Cortex of kidney (tissue), 1 donor: ENCODE measurements at places on chromosomes 16 and 17.

GRCh38 chr17:72613806-72614292 is 478.6 kb downstream of the SLC39A11 start:
- no peak for DNase-seq

DNA sequence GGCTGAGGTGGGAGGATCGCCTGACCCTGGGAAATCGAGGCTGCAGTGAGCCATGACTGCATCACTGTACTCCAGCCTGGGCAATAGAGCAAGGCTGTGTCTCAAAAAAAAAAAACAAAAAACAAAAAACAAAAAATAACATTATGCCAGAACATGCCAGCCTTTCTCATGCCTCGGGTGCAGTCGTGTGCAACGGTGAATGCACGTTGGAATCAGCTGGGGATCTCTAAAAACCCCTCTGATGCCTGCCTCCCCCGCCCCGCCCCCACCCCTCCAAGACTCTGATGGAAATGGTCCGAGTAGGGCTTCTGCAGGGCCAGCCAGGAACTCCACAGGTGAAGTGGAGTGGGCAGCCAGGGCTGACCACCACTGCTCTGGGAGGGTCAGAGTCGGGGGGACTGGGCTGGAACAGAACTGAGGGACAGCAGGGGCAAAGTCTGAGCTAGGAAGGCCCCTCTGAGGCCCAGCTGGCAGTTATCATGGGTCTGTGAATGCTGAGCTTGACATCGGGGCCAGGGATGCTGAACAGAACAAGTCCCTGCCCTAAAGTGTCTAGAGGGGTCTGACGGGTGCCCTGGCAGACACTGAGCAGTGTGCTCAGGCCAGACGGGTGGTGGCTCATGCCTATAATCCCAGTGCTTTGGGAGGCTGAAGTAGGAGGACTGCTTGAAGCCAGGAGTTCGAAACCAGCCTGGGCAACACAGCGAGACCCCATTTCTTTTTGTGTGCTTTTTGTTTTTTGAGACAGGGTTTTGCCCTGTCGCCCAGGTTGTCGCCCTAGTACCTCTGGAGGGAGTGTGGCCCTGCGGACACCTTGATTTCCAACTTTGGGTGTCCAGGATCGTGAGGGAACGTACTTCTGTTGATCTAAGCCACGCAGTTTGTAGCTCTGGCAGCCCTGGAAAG is 193.4 kb upstream of the GSE1 start:
- no peak for DNase-seq

- no peak for DNase-seq
Measured at GRCh38 chr16:84606081-84606875, 11.6 kb downstream of the COTL1 start.

GRCh38 chr16:53495325-53495724 is 7.7 kb downstream of the AKTIP start:
- no peak for DNase-seq

DNA sequence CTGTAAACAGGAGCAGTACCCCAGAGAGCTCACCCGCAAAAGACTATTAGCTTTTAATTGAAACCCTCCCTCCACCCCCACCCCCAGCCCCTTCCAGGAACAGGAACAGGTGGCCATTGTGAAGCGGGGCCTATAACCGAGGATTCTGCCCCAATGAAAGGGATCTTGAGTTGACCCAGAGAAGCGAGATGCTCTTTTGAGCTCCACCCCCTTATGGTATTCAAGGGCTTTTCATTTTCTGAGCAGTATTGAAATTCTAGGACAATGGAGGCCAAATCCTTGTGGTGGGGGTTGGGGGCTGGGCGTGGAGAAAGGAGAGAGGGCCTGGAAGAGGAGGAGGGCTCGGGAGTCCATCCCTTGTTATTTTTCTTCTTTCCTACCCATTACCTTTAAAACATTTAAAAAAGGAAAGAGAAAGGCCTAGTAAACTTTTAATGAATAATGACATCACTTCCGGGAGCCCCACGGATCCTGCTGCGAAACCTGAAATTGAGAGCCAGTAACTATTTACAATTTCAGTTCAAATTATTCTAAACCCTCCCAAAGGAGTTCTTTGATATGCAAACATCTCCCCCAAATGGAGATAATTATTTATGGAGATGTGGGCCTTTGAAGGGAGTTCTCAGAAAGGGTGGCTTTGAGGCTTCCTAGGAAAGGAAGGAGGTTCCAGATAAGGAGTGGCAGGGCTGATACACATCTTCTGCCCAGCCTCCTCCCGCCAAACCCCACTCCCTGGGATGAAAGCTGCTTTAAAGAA is 30.5 kb downstream of the HS3ST3B1 start:
- DNase-seq: no peak

DNA sequence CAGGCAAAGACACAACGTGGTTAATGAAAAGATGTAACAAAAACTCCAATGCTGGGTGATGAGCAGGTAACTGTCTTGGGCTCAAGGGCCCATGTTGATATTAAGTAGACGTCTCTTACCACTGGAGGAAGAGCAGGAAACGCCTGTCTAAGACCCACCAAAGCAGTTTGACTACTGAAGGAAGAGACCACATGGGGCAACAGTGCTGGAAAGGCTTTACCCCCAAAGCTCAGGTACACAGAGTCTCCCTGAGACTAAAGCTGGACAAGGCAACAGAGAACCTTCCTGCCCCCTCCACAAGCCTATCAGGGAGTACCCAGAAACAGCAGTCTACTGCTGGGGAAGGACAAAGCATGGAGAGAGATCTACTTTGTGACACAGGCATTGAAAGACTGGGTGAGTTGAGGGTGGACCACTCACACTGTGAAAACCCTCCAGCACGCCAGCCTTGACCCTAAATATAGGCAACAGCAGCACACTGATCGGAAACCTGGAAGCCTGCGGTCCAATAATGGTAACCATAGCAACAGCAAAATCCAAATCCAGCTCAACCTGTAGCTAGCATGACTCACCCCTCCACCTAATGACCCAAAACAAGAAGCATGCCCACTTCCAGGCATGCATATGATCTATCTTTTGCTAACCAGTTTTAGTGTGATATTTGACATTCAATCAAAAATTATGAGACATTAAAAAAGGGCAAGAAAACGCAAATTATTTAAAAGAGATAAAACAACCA is 270.5 kb upstream of the SDK2 start:
- no peak for DNase-seq

DNA sequence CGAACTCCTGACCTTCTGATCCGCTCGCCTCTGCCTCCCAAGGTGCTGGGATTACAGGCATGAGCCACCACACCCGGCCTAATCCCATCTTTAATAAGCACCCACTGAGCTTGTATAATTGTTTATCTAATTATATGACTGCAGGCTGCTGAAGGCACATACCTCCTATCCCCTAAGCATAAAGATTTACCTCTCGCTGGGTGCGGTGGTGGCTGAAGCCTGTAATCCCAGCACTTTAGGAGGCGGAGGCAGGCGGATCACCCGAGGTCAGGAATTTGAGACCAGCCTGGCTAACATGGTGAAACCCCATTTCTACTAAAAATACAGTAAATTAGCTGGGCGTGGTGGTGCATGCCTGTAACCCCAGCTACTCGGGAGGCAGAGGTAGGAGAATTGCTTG is 20.1 kb upstream of the YWHAE start:
- no peak for DNase-seq

DNA sequence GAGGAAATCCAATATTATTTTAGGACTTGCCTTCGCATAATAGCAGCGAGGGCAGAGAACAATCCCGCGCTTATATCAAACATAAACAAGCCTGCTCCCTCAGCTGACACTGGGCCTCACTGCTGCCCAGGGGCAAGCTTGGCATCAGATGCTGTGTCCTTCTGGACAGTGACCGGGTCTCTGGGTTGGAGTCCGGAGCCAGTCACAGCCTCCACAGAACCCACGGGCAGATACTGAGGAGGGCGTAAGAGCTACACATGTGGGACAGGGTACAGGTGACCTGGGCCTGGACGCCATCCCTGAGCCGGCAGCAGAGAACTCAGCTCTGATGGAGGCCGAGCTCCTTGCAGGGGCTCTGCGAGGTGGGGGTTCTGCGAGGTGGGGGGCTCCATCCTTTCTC is 14.7 kb upstream of the ZNF469 start:
- no peak for DNase-seq

- no peak for DNase-seq
Measured at GRCh38 chr17:80761110-80761871, 216.7 kb downstream of the RPTOR start.

GRCh38 chr17:17822189-17822588 is 14.6 kb downstream of the SREBF1 start:
- no peak for DNase-seq

GRCh38 chr16:54647725-54648221 is 282.9 kb upstream of the IRX5 start:
- no peak for DNase-seq

DNA sequence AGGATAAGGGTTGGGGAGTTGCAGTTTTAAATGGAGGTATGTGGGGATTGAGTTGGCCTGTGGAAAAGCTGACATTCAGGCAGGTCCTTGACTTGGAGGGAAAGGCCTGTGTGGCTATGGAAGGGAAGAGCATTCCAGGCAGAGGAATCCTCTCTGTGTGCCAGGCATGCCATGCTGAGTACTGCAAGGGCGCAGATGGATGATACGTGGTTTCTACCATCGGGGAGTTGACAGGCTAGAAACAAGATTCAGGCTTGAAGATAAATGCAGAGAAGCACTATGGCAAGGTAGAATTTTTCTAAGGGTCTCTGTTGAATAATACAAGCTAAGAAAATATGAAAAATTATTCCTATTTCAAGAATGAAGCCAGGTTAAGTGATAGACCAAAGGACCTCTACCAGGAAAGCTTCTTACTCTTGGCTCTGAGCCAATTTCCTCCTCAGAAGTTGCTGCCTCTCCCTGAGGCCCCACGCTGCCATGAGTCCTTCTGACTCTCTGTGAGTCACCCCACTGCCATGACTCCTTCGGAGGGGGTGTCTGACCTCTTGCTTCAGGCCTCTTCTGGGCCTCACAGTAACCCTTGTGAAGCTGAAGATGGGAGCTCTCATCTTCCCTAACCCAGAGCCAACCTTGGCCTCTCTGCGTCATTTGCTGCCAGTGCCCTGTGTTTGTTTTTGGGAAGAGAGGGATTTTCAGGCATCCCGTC is 75.8 kb downstream of the WNT3 start:
- no peak for DNase-seq

DNA sequence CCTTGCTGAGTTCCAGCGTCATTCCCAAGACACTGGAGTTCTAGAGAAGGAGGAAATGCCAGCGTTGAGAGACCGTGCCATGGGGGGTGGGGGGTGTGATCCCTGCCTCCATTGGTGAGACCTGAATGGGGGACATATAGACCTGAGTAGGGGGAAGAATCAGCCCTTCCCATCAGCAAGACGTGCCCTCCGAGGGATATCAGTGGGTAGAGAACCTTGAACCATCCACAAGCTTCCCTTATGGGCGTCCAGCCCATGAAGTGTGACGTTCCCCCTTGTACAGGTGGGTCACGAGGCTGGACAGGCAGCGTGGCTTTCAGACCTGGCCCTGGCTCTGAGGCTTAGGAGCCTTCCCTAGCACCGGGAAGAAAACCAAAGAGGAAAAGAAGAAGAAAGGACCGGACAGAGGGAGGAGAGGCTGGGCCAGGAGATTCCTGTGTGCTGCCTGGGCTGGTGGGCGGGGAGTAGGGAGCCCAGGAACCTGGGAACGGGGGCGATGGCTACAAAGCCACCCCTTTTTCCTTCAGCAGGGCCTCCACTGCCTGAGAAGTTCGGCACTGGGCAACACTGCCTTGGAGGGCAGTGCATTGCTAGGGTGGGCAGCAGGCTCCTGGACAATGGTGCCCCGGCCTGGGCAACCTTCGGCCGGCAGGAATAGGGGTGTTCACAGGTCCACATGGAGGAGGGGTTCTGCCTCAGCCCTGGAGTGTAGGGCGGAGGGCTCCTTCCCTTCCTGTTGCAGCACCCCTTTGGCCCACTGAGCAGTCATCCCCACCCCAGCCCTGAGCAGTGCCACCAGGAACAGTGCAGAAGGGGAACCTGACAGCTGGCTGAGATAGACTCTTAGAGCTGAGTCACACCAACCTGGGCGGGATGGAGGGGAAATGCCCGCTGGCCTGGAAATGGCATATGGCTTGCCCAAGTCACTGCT is 7.2 kb downstream of the RAB11FIP4 start:
- DNase-seq: no peak

DNA sequence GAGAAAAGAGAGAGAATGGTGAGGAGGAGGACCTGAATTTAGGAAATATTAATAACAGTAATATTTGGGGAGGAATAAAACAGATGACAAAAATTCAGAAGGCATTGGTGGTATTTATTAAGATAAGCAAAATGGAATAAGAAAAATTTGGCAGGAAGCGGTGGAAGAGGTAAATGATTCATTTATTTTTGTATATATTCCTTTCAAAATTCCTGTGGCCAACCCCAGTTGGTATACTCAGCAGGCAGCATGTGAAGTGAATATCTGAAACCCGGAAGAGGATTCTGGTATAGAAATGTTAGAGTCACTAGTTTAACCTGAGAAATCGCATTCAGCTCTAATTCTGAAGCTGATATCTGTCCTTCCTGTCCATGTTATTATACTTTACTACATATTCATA is 792.0 kb downstream of the KCNJ2 start:
- no peak for DNase-seq

GRCh38 chr16:50302472-50303005 is 36.2 kb downstream of the ADCY7 start:
- DNase-seq: no peak

DNA sequence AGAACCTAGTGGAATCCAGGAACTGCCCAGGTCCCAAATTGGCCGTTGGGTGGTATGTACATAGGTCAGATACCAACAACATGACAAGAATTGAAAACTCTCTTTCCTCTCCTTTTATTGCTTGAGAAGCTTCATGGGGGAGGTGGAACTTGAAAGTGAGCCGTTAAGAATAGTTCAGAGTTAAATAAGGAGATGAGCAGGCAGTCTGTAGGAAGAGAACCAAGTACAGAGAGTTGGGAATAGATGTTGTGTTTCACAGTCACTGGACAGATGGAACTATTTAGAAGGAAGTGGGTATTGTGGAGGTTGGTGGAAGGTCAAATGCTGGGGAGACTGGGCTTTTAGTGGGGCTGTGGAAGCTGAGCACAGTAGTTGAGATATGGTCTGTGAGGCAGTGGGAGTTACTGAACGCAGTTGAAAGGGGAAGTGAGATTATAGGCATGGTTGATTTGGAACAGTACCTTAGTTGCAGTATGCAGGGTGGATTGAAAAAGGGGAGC is 26.4 kb downstream of the ARHGAP44 start:
- DNase-seq: no peak

GRCh38 chr16:27285676-27286196 is 17.2 kb upstream of the NSMCE1 start:
- DNase-seq: no peak

GRCh38 chr17:42918902-42919521 is 18.4 kb downstream of the G6PC1 start:
- no peak for DNase-seq

- DNase-seq: no peak
Measured at GRCh38 chr17:69358688-69359596, 32.0 kb upstream of the ABCA5 start.

- DNase-seq: no peak
Measured at GRCh38 chr17:42246515-42246914, 29.7 kb downstream of the STAT5B start.

- no peak for DNase-seq
Measured at GRCh38 chr16:12964461-12964860, 63.1 kb downstream of the SHISA9 start.

- no peak for DNase-seq
Measured at GRCh38 chr17:81422776-81423697, 27.8 kb downstream of the BAHCC1 start.
